ENCODE measurements at places on chromosomes 12 and 14.

DNA sequence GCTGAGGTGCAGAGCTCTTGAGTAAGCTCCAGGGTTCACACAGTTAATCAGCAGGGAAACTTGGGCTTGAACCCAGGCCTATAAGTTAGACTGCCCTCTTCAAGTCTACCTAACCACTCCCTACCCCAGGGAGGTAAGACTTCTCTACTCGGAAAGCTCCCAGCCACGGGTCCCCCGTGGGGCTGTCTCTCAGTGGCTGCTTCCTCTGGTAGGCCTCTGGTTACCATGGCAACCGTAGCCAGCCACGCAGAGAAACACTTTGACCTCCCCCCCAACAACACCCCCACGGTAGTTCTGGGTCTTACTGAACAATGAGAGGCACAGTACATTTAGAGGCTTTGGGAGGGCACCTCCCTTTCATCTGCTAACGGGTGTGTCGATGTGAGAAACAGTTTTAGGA lies 245.2 kb downstream of the AACS start:
- no peak for DNase-seq

GRCh38 chr14:106875503-106875902 lies 1349.1 kb downstream of the TMEM121 start:
- no peak for DNase-seq

- peak; percentile 67 for DNase-seq
These were observed 6.7 kb upstream of the KRT75 start for GRCh38 chr12:52440821-52441319.

- no peak for DNase-seq
These were observed 104.2 kb upstream of the LGR5 start for GRCh38 chr12:71335151-71335962.

DNA sequence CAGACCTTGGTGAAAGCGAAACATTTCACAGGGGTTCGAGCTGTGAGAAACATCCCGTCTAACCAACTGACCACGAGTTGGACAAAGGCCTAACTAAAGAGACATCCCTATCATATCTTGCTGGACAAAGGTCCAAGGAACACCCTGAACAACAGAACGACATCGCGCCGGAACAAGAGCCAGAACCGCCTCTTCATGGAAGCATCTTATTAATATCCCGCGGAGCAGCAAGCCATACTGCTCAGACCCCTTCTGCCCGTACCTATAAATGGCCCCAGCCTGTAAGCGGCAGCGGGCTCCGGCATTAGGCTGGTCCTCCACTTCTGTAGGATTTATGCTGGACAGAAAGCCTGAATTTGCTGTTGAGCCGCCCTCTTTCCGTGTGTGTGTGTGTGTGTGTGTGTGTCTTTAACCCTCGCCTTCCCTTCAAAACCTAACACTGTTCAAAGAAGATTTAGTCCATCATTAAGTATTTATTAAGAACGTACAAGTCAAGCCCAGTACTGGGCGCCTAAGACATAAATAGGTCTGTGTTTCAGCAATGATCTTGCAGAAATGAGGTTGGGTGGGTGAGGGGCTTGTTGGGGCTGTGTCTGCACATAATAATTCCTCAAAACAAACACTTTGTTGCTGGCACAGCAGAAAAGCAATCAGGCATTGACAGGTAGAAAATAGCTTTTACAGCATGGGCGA lies 1.9 kb downstream of the SLC6A15 start:
- peak; percentile 6 for DNase-seq

- DNase-seq: peak; percentile 57
These were observed 8.5 kb upstream of the ASCL1 start for GRCh38 chr12:102948941-102949352.

DNA sequence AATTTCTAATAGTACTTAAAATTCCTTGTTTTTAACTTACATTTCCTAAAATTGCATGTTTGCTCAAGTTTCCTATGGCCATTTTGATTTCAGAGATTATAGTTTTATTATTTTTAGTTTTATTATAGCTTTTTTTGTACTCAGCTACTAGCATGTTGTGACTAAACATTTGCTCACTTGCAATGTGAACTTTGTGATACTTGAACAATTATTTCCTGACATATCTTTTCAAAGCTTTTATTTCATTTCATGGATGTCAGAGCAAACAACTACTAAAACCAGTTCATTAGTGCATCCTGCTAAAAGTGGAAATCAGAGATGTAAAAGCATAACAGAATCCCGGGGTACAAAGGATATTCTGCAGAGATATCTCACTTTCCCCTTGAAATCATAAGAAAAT lies 33.6 kb upstream of the PCNX4 start:
- no peak for DNase-seq

GRCh38 chr12:105865886-105866285 lies 272.9 kb downstream of the NUAK1 start:
- no peak for DNase-seq

GRCh38 chr12:104886418-104887401 lies 71.4 kb downstream of the SLC41A2 start:
- DNase-seq: no peak

GRCh38 chr12:30694412-30695198 lies 1.1 kb downstream of the IPO8 start:
- peak; percentile 51 for DNase-seq

GRCh38 chr12:48936379-48936979 lies 11.2 kb upstream of the FKBP11 start:
- peak; percentile 93 for DNase-seq

DNA sequence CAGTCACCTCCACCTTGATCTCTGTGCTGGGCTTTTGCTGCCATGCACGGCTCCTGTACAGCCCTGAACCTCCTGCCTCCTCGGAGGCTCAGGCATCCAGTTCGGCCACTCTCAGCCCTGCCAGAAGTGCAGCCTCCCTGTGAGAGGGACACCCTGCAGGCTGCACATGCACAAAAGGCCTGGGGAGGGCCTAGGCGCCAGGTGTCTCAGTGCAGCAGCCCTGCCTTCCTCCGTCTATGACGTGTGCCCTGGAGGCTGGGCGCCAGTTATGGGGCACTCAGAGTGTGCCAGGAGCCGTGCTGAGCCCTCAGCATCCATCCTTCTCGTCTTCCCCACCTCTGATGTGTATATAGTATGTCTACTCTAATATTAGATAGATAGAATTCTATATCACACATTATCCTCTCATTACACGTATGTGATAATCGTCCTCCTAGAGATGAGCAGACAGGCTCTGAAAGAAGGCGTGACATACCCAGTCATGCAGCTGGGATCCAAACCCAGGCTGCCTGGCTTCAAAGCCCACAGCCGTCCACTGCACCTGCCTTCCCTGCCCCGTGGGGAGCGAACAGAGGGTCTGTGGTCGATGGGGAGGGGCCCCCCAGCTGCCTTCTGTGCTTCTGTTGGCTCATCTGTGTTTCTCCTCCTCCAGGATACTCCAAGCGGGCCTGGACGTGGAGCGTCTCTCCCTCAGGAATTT lies 101.1 kb downstream of the B4GALNT3 start:
- DNase-seq: no peak

- DNase-seq: no peak
These were observed 217.8 kb upstream of the BMP4 start for GRCh38 chr14:54174457-54174856.

DNA sequence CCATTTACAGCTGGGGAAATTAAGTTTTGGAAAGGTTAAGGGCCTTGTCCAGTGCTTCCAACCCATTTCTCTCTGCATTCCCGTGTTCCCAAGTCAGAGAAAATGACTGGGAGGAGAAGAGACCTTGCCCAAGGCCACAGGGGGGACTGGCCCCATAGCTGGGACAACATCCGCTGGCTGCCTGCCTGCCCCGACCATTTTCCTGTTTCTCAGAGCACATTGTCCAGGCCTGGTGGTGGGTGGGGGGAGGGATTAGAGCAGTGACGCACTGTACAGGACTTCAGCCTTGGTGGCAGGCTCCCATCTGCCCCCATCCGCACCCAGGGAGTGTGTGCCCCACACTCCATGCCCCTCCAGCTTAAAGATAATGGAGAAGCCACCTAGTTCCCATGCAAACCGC lies 27.7 kb downstream of the DIO3 start:
- no peak for DNase-seq

DNA sequence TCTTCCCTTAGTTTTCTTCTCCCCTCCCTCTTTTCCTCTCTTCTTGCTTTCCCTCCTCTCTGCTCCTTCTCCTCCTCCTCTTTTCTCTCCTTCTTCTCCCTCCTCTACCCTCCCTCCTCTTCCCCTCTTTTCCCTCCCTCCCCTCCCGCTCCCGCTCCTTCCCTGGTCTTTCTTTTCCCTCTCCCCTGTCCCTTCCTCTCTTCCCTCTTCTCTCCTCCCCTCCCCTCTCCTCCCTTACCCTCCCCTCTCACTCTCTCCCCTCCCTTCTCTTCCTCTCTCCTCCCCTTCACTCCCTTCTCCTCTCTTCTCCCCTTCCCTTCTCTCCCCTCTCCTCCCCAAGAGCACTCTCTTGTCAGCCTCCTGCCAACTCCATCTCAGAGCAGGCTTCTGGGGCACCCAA lies 17.4 kb upstream of the FBXO21 start:
- DNase-seq: no peak

GRCh38 chr12:67716817-67717216 lies 68.3 kb downstream of the DYRK2 start:
- DNase-seq: peak; percentile 35

DNA sequence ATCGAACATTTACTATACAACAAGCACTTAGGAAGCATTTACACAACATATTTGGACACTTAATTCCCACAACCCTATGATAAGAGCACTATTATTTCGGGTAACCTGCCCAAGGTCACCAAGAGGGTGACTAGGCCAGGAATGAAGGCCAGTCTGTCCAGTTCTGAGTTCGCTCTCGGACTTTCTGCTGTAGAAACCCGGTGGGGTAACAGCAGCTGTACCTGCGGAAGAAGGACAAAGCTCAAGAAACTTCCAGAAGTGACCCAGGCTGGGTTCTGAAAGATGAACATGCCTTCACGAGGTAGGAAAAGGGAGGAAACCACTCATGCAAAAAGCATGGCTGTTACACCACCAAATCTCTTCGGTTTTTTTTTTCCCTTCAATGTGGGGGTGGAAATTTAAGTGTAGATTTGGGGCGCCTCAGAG lies 10.8 kb downstream of the PLA2G1B start:
- peak; percentile 25 for DNase-seq

GRCh38 chr12:22372277-22372837 lies 37.9 kb upstream of the ST8SIA1 start:
- no peak for DNase-seq

GRCh38 chr12:47028981-47029708 lies 50.3 kb upstream of the PCED1B start:
- DNase-seq: no peak

DNA sequence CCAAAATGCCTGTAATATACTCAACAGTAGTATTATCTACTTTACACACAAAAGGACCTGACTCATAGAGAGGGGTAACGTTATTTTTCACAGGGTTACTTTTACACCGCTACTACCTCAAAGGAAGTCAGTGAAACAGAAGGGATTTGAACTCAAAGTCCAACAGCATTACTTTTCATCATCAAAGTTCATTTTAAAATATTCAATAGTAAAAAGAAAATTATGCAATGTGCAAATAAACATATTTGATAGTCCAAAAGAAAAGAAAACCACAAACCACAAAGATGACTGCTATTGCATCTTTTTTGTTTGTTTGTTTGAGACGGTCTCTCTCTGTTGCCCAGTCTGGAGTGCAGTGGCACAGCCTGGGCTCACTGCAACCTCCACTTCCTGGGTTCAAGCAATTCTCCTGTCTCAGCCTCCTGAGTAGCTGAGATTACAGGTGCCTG lies 15.5 kb downstream of the KIF21A start:
- DNase-seq: no peak

GRCh38 chr14:54803926-54804537 lies 98.6 kb downstream of the GCH1 start:
- DNase-seq: no peak

GRCh38 chr14:64147126-64147790 lies 146.9 kb downstream of the ESR2 start:
- no peak for DNase-seq

GRCh38 chr14:75499084-75499875 lies 23.0 kb upstream of the BATF start:
- DNase-seq: no peak

Measured in AG20443 (cell line).